Stimulated activated CD8-positive, alpha-beta memory T cell treated with anti-CD3 and anti-CD28 coated beads, Interleukin-2, amount 100 ng/mL, for 1 hour (primary cell): ENCODE measurements at places on chromosomes 2 and 18.

DNA sequence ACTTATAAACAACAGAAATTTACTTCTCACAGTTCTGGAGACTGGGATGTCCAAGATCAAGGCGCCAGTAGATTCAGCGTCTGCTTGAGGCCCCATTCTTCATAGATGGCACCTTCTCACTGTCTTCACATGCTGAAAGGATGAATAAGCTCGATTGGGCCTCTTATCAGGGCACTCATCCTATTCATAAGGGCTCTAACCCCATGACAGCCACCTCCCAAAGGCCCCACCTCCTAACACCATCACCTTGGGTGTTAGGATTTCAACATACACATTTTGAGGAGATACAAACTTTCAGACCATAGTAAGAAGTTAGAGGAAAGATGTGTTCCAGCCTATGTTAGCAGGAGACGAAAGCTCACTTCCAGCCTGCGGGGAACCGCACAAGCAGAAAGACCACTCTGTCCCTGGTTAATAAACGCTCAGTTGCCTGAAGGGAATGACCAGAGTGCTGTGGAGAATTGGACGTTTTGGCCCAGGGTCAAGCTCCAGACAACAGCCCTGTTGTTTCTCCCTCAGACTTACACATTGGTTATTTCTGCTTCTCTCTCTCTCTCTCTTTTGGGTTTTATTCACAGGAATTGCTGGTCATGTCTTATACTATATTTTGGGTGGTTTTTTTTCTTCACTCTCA, 90.3 kb downstream of the MAPRE2 start:
- no peak for DNase-seq

DNA sequence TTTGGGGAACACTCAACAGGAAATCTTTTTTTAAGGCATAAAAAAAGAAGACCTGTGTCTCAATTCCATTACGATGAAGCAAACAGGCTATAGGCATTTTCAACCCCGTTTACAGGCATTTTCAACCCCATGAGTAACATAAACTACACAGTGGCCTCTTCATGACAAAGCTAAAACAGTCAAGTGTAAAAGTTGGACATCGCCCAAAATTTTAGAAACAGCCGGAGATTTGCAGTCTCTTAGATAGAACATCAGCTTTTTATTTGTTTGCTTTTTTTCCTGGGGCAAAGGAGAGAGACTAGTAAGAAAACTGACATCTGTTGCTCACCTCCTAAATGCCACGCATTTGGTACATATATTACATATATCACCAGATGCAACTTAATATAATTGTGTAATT, 173.7 kb downstream of the CMPK2 start:
- DNase-seq = no peak

DNA sequence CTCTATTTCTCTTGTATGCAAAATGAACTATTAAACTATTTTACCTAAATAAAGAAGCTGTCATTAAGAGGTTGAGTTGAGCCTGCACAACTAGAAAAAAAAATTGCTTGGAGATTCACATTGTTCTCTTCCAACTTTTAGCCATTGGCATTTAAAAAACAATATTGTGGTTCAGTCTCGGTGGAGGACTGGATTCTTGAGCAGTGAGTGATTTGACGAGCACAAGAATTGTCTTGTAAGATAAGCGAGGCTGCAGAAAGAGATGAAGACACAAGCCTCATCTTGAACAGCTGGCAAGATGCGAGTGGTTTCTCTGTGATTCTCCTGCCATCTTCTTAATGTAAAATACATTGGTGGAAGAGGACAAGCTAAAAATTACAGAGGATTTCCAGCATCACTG, 67.0 kb downstream of the GALR1 start:
- DNase-seq = no peak

GRCh38 chr2:128446874-128447537, 128.3 kb upstream of the HS6ST1 start:
- DNase-seq = no peak

- DNase-seq = no peak
These were observed 36.1 kb upstream of the TWIST2 start for GRCh38 chr2:238811759-238812158.

DNA sequence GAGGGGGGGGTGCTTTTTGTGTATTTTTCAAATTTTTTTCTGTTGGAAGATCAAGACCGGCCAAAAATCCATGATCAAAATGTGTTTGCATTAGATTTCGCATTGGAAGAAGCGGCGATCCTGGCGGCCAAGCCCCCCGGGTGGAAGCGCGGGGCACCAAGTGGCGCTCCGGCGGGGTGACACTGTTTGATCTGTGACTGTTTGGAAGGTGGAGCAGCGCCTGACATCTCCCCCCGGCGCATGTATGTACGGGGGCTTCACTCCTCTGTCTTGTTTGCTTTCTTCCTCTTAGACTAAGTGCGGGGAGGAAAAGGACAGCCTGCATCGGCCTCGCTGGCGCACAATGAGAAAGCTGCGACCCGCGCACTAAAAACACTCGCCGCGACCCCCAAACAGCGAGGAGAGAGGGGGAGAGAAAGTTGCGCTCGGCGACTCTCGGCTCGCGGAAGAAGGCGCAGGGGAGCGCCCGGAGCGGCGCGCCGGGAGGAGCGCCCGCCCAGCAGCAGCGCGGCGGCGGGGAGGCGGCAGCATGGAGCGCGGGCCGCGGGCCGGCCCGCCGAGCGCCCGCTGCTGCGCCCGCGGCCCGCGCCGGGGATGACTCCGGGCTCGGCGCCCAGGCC, 515 bp downstream of the TSHZ1 start:
- no peak for DNase-seq

- no peak for DNase-seq
These were observed 105.0 kb downstream of the LTBP1 start for GRCh38 chr2:33051586-33052360.

- DNase-seq = no peak
These were observed 124.2 kb upstream of the ARHGAP28 start for GRCh38 chr18:6605115-6605869.

GRCh38 chr2:121790276-121790956, 35.0 kb downstream of the TSN start:
- DNase-seq = no peak

- DNase-seq = no peak
These were observed 58.7 kb downstream of the STEAP3 start for GRCh38 chr2:119282146-119282995.

GRCh38 chr2:166329465-166329864, 46.3 kb downstream of the SCN9A start:
- DNase-seq = no peak

GRCh38 chr2:162267996-162268395, 24.8 kb upstream of the FAP start:
- DNase-seq = no peak

- no peak for DNase-seq
These were observed 4.2 kb upstream of the CCNYL1 start for GRCh38 chr2:207706936-207707860.
